Effector CD8-positive, alpha-beta T cell (primary cell): ENCODE measurements at places on chromosomes 2 and 18.
A peak's percentile ranks its signal among the peaks of the same experiment; 100 is the strongest.

DNA sequence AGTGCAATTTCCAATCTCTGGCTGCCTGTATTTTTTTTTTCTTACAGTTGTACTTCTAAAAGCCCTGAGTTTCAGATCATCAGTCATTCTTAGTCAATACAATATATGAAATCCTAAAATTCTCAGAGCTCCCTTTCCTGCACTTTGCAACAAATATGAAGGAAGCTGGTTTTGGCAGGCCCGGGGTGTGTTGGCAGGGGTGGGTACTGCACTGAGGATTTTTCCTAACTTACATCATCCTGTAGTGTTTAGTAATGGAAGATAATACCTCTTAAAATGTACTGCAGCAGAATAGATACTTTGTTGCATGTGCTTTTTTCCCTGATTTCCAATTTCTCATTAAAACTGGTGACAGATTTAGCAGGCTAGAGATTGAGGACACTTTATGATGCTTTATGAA, 374.6 kb downstream of the PTH2R start:
- no peak for DNase-seq

GRCh38 chr2:20868377-20868776, 45.5 kb upstream of the LDAH start:
- DNase-seq, result no peak

DNA sequence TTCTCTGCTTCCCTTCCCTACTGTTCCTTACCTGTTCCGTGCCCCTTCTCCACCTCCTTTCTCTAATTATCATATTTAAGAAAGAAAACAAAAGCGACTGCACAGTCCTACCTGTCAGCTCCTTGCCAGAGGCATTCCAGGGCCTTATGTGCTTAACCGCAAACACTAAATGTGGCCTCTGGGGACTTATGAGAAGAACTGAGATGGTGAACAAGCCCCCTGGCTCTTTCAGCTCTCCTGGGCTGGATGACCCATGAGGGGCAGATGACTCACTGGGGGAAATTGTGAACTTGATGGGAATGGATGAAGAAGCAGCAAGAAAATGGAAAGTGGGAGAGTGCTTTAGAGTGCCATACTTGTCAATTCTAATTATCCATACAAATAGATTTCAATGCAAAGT, 106.3 kb upstream of the LYPD1 start:
- DNase-seq, result no peak

- DNase-seq, result no peak
Measured at GRCh38 chr2:8525582-8526402, 156.1 kb upstream of the ID2 start.

GRCh38 chr2:157839822-157840221, 36.3 kb downstream of the ACVR1 start:
- no peak for DNase-seq

DNA sequence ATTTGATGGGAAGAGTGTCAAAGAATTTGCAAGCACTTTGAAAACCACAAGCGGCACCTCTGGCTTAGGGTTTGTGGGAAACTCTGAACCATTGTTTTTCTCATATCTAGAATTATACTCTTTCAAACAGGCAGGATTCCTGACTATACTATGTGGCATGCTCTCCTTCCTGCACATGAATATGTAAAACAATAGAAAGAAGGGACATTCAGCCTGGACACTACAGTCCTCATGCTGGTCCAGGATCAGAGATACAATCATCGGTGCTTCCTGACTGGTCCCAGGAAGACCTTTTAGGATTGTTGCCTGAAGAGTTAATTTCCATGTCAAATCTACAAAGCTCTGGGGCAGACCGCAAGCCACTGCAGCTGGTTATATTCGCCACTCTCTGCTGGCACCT, 55.7 kb upstream of the RASGRP3 start:
- no peak for DNase-seq

DNA sequence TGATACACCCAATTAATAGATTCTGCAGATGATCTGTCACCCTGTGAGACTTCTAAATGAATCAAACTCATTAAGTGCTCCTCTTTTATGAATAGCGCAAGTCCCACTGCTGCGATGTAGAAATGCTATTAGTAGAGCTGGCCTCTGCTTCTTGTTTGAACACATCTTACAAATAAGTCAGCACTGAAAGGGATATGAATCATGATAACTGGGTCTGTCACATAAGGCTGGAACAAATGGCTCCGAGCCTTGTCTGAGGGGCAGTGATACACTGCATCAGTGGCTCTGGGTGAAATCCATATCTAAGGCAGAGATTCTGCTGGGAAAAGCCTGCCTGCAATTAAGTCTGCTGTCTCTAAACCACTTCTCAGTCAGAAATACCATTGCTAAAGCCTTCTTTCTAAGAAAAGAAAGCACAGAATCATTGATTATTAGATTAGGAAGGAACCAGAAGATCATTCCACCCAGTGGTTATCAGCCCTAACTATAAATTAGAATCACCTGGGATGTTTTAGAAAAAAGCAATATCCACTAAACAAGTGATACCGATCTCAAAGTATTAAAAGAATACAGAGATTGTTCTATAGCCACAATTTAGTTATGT, 75.2 kb downstream of the SLC5A7 start:
- no peak for DNase-seq

DNA sequence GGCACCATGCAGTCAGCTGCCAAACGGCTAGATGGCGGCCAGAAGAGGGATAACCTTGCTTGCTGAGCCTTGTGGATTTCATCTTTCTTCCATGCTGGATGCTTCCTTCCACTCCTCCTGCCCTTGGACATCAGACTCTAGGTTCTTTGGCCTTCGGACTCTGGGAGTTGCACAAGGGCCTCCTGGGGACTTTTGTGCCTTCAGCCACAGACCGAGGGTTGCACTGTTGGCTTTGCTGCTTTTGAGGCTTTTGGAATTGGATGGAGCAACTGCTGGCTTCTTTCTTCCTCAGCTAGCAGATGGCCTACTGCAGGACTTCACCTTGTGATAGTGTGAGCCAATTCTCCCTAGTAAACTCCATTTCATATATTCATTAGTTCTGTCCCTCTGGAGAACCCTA, 31.0 kb downstream of the STRADB start:
- no peak for DNase-seq

DNA sequence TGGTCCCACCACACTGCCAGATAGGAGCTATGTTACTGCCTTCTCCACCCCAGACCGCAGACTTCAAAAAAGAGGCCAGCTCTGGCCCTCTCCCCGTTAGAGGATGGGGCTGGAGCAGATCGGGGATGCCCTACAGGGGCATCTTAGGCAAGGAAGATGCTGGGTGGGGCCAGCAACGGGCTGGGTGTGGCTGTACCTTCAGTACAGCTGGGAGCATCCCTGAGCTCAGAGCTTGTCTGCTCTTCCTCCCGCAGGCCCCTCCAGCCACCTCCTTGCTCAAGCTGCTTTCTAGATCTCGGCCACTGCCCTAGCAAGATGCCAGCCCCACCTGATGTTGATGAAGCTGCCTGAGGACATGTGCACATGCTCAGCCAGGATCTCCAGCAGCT, 9.8 kb downstream of the PTPRN start:
- no peak for DNase-seq

- DNase-seq, result peak; percentile 0
Measured at GRCh38 chr18:45670281-45670962, 53.6 kb upstream of the SLC14A1 start.

- DNase-seq, result no peak
Measured at GRCh38 chr2:102185347-102185746, 1.5 kb upstream of the IL1RL2 start.
